ENCODE measurements at places on chromosomes 7 and 10.
A peak's percentile ranks its signal among the peaks of the same experiment; 100 is the strongest.

GRCh38 chr10:95266674-95267095, 24.1 kb downstream of the PDLIM1 start:
- peak; percentile 84 for DNase-seq

DNA sequence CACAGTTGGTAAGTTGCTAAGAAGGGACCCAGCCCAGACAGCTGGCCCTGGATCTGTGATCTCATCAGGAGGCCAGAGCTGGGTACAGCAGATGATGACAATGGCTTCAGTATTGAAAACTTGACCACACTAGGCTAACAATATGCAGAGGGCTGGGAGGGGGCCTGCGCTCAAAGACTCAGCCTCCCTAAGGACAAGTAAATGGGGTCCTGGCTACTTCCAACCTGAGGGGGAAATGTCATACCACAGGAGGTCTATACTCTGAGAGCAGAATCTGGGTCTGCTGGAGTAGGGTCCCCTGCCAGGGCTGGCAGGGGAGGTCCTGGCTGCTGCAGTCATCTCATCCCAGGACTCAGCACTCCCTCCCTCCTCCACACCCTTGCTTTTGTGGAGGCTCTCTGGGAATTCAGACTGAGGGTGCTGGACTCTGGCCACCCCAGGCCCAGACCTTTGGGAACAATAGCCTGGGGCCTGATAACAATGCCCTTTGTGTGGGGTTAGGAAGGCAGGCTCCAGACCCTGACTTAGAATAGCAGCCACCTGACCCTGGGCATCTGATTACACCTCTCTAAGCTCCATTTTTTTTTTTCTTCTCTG, 1.4 kb downstream of the FXYD4 start:
- DNase-seq: no peak

DNA sequence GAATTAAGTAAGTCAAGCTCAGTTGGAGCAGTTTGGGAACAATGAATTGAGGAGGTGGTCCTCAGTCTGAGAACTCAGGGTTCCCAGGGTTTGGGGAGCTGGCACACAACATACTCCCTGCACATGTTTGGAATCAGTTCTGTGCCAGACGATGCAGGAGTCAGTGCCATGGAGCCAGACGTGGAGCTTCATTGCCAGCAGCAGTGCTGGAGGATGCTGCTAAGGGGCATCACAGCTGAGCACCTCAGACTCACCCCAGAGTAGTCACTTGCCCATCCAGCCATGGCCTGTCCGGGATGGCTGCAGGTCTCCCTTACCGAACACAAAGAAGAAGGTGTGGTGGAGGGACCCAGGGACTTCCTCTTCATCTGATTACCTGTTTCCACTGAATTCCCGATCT, 7.9 kb downstream of the GIMAP5 start:
- DNase-seq: no peak

DNA sequence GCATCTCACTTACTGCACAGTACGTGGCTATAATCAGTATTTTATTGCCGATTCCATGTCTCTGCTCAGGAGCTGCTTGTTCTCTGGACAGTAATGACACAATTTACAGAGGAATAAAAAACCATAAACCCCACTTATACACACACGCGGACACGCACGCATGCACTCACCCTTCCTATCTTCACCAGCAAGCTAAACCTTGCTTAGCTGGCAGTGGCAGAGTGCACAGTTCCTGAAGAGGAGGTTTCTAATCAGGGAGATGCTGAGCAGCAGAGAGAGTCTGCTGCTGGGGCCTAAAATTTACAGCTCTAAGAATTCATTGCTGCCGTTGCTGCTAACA, 66.3 kb downstream of the SND1 start:
- no peak for DNase-seq

GRCh38 chr7:42385912-42386311, 148.9 kb upstream of the GLI3 start:
- DNase-seq: no peak

DNA sequence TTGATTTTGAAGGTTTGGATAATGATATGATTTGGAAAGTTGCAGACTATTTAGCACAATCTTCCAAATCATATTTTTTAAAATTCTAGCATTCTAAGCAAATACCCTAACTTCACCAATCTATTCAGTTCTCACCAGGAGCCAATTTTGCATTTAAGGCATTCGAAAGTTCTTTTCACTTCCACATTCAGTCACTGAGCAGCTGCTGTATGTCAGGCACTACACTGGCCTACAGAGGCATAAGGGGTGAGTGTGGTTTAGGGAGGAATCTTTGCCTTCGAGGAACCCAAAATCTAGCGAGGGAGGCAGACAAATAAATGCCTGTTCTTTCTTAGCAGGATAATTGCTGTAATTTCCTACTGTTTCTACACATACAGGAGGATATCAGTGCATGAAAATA, 10.7 kb upstream of the UCN3 start:
- DNase-seq: no peak

DNA sequence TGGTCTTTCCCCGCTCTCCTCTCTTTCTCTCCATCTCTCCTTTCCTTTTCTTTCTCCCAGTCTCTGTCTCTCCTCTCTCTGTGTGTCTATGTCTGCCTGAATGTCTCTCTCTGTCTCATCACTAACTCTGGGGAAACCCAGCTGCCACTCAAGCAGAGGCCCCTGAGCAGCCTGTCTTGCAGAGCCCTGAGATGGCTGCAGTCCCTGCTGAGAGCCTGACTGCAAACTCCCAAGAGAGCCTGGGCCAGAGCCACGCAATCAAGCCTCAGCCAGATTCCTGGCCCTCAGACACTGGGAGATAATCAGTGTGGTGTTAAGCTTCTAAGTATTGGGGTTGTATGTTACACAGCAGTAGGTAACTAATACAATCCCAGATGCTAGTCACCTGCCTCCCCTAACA, 91.5 kb downstream of the PAXIP1 start:
- DNase-seq: no peak

- no peak for DNase-seq
Measured at GRCh38 chr10:14478604-14479003, 147.9 kb upstream of the FRMD4A start.

GRCh38 chr10:84415539-84416244, 87.3 kb downstream of the CCSER2 start:
- no peak for DNase-seq

- DNase-seq: no peak
Measured at GRCh38 chr7:44650242-44650641, 43.8 kb downstream of the OGDH start.

- no peak for DNase-seq
Measured at GRCh38 chr7:696812-697551, 29.5 kb upstream of the DNAAF5 start.
